ENCODE measurements at places on chromosomes 5 and 9.

DNA sequence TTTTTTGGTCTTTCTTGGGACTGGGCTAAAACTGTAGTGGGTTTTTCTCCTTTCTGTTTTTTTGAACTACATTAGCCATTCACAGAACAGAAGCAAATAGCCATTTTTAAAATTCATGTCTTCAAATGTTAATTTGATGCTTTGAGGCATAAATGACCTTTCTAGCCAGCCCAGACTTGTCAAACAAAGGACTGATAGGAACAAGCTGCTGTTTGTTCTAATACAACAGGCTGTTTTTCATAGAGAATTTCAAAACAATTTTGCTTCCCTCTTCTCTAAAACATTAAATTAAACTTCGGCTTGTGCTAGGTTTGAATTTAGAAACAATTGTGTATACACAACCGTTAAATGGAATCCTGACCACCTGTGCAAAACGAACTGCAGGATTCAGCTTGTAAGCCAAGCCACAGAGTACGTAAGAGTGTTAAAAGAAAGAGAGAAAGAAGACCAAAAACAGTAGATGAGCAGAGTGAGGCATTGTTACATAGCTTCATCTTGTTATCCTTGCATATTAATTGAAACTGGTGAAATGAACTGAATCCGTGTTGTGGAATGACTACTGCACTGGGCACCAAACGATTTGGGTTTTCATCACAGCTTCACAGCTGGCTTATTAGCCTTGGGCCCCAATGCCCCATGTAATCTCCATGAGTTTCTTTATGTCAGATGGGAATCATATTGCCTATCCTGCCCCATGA, 100.0 kb downstream of the ZSWIM6 start:
- no peak for DNase-seq

GRCh38 chr5:78717674-78718584, 69.4 kb upstream of the LHFPL2 start:
- DNase-seq: no peak

- DNase-seq: peak; percentile 82
Measured at GRCh38 chr9:68416936-68417564, 60.6 kb downstream of the PGM5 start.

GRCh38 chr9:130120299-130120587, 52.0 kb upstream of the NCS1 start:
- no peak for DNase-seq

DNA sequence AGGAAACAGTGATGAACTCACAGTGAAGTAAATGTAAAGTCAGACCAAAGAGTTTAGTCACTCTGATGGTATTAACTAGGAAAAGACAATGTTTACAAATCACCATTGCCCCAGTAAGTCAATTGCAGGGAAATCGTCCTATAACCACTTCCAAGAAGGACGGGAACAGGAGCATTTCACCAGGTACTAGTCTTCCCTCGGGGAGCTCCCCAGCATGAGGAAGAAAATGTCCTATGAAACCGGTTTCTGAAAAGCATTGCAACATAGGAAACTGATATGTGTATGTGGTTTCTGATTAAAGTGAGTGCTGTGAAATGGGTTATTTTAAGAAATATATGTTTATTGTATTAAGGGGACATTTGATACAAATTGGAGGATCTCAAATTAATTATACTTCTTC, 626.7 kb upstream of the ADAMTS16 start:
- no peak for DNase-seq

DNA sequence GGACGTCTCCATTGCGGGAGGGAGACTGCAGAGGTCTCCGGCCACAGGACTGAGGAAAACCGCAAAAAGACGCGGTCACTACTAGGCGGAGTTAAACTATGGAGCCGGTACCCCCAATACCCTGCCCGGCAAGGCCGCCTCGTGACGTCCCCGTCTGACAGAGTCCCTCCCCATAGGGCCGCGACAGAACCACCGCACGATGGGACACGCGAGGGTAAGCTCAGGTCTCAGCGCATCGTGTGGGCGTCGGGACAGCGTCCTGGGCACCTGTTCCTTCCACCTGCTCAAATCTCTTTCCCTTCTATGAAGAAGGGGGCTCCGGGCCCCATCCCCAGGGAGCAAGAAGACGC, 35.2 kb upstream of the GLDC start:
- DNase-seq: peak; percentile 71

- DNase-seq: no peak
Measured at GRCh38 chr5:123265551-123265950, 157.7 kb downstream of the CEP120 start.

- no peak for DNase-seq
Measured at GRCh38 chr5:159377653-159378052, 47.4 kb upstream of the IL12B start.

GRCh38 chr5:55108661-55109060, 6.2 kb downstream of the GZMA start:
- DNase-seq: no peak

DNA sequence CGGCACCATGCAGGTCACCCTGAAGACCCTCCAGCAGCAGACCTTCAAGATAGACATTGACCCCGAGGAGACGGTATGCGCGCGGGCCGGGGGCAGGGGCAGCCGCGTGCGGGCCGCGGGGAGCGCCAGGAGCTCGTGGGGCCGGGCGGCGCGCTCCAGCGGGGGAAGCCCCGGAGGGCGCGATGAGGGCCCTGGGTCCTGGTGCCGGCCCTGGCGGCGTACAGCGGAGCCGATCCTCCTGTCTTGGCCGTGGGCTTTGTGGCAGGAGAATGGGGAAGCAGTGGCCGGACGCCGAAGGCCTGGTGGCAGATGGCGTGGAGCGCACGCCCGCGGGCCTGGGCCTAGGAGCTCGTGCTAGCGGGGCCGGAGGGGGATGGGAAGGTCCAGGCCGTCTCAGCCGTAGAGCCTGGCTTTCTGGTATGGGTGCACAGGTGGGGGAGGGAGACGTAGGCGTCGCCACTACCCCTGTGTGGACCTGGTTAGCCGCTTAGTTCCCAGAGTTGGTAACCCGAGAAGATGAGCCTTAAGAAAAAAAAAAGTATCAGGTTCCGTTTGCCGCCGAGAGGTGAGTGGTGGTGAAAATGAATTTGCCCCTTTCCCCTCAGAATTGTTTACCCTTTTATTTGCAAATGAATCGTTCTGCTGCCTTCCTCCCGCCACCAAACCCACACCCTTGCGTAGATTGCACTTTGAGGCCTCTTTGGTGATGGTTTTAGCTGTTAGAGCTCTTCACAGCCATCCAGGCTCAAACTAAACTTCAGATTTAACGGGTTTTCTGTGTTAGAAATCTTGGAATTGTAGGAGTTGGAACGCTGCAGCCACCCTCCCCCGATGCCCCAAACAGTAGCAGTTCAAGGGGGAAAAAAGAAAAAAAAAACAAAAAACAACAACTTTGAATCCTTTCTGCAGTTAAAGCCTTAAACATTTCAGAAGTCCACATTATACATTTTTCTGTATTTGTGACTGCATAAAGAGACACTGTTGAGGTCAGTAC, 841 bp downstream of the RAD23B start:
- DNase-seq: peak; percentile 96

GRCh38 chr5:159189310-159189709, 20.0 kb downstream of the RNF145 start:
- no peak for DNase-seq

DNA sequence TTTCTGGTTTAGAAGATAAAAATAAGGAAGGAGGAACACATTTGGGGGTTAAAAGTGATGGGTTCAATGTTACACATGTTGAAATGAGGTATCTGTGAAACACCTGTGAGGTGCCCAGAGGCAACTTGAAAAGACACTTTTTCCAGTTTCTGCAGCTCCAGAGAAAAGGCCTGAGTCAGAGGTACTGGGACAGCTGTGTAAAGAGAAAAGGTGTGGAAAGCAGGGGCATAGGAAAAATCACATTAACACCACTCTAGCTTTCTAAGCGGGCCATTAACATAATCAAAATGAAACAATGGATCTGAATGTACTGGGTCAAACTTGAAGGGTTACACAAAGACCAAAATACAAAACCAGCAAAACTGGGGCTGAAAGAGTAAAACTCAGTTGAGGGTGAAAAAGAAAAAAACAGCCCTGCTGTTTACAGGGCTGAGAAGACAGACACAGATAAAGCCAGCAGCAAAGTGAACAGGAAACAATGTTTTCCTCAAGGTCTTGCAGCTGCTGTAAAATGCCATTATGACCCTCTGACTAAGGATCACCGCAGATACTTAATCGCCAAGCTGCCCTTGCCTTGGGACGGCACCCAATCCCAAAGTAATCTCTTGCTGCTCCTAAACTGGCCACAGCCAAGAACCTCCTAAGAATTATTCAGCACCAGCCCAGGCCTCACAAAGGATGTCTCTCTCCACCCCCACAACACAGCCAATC, 104.7 kb downstream of the DROSHA start:
- DNase-seq: peak; percentile 43

DNA sequence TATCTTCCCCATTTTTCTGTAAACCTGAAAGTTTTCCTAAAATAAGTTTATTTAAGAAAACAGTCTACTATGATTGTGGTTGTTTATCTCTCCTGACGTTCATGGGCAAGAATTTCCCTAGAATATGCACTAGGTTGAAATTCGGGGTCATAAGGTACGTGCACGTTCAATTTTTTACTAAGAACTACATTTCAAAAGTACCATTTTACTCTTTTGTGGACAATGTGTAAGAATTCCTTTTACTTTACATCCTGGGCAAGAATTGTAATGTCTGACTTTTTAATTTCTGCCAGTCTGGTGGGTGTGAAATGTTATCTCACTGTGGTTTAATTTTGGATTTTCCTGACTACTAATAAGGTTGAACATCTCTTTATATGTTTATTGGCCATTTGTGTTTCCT, 12.4 kb downstream of the IL5 start:
- DNase-seq: no peak
